ENCODE measurements at places on chromosomes 11 and 22. TPM values are rescaled to one million over a fixed set of nuclear protein-coding genes. Genes with fewer than 3 reads are reported as not detected.

DNA sequence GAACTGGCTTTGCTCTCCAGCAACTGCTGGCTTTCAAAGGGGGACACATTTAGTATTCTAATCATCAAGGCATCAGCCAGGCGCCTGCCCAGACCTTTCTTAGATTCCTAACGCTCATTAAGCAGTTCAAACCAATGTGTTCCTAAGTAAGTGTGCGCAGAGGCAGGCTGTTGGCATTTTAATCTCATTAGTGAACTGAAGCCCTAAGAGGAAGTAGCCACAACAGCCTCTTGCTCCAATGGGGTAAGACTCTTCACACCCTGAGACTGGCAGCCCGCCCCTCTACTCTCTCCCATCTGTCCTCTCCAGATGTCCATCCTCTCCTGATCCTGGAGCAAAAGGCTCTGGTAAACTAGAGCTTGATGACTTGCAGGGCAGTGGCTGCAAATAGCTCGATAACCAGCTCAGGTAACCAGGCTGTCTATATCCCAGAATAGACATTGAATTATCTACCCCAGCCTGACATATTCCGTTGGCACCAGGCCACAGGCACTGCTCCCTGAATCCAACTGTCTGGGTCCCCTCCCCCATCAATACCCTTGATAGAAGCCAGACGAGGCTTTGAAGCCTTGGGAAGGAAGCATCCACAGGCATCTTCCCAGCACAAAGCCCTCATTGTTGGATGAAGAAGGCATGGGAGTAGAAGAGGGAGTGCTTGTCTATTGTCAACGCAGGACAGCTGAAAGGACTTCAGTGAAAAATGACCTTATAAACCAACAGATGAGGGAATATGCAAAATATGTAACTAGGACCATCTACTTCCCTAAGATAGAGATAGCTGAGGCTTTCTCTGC is 321.1 kb downstream of the TENM4 start:
- DNase-seq = no peak

- DNase-seq = no peak
These were observed 512.3 kb upstream of the RAG2 start for GRCh38 chr11:37110385-37110784.

GRCh38 chr11:128757235-128757711 is 63.4 kb downstream of the FLI1 start:
- DNase-seq = no peak

DNA sequence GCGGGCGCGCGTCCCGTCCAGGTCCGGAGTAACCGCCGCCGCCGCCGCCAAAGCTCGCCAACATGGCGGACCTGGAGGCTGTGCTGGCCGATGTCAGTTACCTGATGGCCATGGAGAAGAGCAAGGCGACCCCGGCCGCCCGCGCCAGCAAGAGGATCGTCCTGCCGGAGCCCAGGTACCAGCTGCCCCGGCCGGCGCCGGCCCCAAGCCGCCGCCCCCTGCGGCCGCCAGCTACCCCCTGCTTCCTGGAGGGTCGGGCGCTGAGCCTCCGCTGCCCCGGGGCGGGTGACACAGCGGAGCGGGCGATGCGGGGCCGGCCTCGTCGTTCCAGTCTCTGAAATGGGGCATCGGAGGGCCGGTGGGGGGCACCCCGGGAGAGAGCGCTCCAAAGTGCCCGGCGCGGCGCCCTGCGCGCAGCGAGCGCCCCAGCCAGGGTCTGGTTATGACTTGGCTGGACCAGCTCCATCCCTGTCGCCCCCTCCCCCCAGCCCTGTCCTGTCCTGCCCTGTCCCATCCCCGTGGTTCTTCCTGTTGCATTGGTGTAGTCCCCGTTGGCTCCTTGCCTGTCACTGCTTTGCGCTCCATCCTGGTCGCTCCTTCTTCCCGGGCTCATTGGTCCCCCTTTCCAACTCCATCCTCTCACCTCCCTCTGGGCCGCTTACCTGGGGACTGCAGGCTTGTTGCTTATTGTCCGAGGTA is 653 bp downstream of the GRK3 start:
- no peak for DNase-seq

The C22orf31 gene
- total RNA-seq = not detected

Data from ureter (tissue), 1 donor.